ENCODE measurements at places on chromosomes 1 and 21. TPM values are rescaled to one million over a fixed set of nuclear protein-coding genes. Genes with fewer than 3 reads are reported as not detected.

GRCh38 chr1:240797050-240797449, 185.1 kb upstream of the GREM2 start:
- no peak for DNase-seq

Gene TRIM58
- total RNA-seq: not detected

Gene OR6K3
- not detected for total RNA-seq

DNA sequence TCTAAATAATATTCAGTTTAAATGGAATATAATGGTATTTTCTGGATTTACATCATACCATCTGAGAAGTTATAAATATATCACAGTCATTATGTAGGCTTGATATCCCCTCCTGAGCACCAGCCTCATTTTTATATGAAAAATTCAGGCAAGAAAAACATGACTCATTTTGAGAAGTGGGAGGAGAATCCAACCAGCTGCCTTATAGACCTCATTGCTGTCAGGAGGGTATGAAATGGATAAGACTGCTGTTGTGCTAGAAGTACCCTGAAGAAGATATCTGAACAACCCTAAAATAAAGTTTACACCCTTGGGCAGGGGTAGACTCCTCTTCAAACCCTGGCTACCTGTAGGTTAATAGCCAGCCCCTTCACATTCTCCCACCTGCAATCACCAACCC, 8.8 kb downstream of the GIPC2 start:
- no peak for DNase-seq

- DNase-seq: no peak
Measured at GRCh38 chr1:223504741-223505140, 111.5 kb downstream of the CCDC185 start.

GRCh38 chr1:156021093-156021428, 310 bp upstream of the SSR2 start:
- DNase-seq: no peak

- DNase-seq: no peak
Measured at GRCh38 chr1:92201973-92202372, 15.7 kb upstream of the C1orf146 start.

Gene CTSS
- 13.4 TPM for total RNA-seq

Measured in SJSA1 (cell line).